Kasumi-1 (cell line): ENCODE measurements at places on chromosomes 3 and 15.

- no peak for DNase-seq
These were observed 19.7 kb upstream of the DNAJC19 start for GRCh38 chr3:181009225-181009624.

GRCh38 chr15:65953622-65954021 lies 84.3 kb downstream of the RAB11A start:
- DNase-seq, result no peak

DNA sequence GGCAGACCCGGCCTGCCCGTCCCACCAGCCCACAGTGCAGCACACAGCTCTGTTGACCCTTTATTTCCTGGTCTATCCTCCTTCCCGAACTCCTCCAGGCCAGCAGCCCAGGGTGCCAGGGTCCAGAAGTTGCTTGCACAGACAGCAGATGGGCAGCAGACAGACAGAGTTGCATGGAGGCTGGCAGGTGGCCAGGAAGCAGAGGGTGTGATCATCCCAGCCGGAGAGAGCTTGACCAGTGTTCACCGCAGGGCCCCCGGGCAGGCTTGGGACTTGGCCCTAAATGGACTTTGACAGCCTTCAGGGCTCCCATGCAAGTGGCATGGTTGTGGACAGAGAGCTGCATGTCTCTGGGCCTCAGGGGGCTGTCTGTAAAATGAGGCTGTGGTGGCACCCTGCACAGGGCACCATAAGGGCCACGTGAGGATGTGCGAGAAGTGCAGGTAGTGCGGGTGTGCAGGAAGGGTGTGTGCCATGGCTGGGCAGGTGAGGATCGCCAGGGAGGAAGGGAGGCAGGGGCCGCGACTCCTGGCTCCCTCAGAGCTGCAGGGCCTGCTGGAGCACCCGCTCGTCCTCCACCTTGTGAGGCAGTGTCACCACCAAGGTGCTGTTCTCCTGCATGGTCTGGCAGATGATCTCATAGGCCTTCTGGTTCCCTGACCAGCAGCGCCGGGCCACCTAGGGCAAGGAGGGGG lies 6.3 kb upstream of the ZXDC start:
- DNase-seq, result no peak

DNA sequence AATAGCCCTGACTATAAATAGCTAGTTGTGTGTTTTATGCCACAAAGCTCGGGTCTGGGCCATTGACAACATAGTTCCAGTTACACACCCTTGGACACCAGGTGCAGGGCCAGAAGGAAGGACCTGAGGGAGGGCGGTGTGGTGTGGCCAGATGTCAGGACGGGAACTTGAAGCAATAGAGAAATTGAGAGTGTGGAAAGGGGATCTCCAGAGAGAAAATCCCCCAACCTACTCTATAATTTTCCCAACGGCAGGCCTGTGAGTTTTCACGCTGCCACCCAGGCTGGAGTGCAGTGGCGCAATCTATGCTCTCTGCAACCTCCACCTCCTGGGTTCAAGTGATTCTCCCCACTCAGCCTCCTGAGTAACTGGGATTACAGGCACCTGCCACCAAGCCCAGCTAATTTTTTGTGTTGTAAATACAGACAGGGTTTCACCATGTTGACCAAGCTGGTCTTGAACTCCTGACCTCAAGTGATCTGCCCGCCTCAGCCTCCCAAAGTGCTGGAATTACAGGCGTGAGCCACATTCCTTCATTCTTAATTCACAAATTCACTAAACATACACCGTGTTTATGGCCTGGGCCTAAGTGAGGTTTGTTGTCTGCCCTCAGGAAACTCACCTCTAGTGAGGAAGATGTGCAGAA lies 70.8 kb upstream of the KLF13 start:
- DNase-seq, result no peak

- no peak for DNase-seq
These were observed 20.1 kb downstream of the OSBPL10 start for GRCh38 chr3:31960793-31961431.
